ENCODE measurements at places on chromosomes 11 and 22. TPM values are rescaled to one million over a fixed set of nuclear protein-coding genes. Genes with fewer than 3 reads are reported as not detected.

GRCh38 chr11:130037058-130037457, 32.6 kb upstream of the APLP2 start:
- H3K27ac ChIP-seq: peak overlapping the region; percentile 37
- no peaks in the 10 kb centered on the region for H3K36me3 ChIP-seq
- no peaks in the 10 kb centered on the region for H3K27me3 ChIP-seq
- DNase-seq: peak; percentile 52
- no peaks in the 10 kb centered on the region for H3K4me1 ChIP-seq

DNA sequence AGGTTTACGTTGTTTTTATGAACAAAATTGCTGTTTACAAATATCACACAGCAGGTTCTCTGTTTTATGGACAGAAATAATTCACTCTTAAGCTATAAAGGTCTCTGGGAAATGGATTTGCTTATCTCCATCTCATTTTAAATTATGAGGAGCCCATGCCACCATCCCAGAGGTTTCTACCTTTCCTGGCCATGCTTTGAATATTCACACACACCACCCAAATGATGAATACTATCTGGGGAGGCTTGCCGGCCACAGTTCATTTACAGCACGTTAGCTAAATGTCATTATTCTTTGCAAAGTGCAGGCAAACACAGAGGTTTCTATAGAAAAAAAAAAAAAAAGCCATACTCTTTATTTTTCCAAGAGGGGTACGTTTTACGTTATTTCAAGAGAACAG, 1446.7 kb downstream of the FAM181B start:
- no peaks in the 10 kb centered on the region for H3K4me1 ChIP-seq
- no peak overlapping the region for H3K4me3 ChIP-seq
- no peaks in the 10 kb centered on the region for H3K27me3 ChIP-seq
- no peak overlapping the region for H3K27ac ChIP-seq
- no peaks in the 10 kb centered on the region for H3K36me3 ChIP-seq

GRCh38 chr11:62438641-62439040, 19.8 kb downstream of the SCGB1A1 start:
- no peak overlapping the region for H3K4me3 ChIP-seq
- H3K27me3 ChIP-seq: no peaks in the 10 kb centered on the region
- no peak overlapping the region for H3K27ac ChIP-seq
- H3K4me1 ChIP-seq: peaks cover 11% of the 10 kb centered on the region
- DNase-seq: no peak

- no peaks in the 10 kb centered on the region for H3K36me3 ChIP-seq
- no peak overlapping the region for H3K4me3 ChIP-seq
- H3K4me1 ChIP-seq: peaks cover 11% of the 10 kb centered on the region
- H3K27me3 ChIP-seq: no peaks in the 10 kb centered on the region
Observed at GRCh38 chr11:11217929-11218628, 135.0 kb downstream of the CSNK2A3 start.

DNA sequence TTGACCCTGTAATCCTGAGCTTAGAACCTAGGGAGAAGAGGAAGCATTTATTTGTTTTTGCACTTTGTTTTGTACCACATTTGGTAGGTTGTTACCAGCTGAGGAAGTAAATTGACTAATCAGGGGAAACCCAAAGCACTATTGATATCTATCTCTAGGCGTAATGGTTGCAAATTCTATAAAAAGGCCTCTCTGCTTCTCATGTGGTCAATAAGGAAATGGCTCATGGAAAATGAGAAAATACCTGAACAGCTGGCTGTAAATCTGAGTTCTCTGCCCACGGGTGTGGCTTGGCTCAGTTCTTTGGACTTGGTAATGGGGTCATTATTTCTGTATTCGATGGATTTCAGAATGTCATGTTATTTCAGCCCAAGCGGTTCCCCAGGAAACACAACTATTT, 42.4 kb downstream of the BARX2 start:
- H3K27me3 ChIP-seq: no peaks in the 10 kb centered on the region
- no peaks in the 10 kb centered on the region for H3K36me3 ChIP-seq
- no peak overlapping the region for H3K4me3 ChIP-seq
- H3K4me1 ChIP-seq: peaks cover 43% of the 10 kb centered on the region

DNA sequence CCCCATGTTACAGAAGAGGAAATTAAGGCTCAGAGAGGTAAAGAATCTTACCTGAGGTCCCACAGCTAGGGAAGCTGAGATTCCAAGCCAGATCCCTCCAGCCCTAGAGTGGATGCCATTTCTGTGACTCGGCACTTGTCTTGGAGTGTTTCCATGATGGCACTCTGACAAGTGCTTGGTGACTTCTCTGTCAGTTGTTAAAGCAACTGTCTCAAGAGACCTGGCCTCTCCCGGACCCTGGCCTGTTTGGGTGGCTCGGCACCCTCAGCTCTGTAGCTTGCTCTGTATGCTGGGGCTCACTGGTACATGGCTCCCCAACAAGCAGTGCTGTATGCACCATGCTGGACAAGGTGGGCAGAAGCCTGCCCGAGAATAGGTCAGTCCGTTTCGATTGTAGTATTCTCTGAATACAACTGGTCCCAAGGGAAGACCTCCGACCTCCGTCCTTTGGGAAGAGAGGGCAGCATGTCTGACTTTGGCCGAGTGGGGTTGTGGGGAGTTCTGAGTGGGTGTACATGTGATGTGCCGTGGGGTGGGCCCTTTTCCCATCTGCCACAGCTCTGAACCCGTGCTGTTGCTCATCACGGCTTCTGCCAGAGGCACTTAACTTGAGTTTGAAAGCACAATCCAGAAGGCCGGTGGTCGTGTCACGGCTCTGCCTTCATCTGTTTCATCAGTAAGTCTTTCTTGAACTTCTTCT, 12.4 kb downstream of the ACO2 start:
- no peak for DNase-seq
- H3K4me1 ChIP-seq: peaks cover 16% of the 10 kb centered on the region
- H3K27me3 ChIP-seq: no peaks in the 10 kb centered on the region
- H3K36me3 ChIP-seq: no peaks in the 10 kb centered on the region

DNA sequence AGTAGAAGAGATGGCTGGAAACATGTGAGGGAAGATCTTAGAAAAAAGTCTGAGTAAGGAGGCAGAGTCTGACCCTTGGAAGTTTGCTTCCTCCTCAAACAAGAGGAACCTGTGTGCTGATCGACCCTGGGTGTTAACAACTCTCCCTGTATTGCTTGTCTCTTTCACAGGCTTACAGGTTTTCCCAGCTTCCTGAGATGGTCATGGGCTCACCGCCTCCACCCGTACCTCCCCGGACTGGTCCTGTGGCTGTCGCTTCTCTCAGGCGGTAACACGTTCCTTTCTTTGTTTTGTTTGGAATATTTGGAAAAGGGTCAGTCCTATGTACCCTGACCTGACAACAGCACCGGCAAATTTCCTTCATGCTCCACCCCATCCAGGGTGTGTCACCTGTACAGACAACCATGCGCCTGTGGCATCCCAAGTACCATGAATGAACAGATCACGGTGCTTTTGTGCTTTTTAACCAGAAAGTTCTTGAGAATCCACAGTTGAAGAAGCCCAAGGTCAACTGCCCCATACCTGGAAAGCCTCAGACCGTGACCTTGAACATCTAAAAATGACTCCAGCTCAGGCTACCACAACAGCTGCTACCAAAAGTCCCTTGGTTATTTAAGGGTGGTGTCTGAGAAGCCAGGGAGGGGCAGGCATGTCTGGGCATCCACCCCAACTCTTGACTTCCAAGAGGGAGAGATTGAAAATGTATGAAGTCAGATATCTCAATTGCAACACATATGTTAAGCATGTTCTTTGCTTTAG, 44.6 kb downstream of the C11orf91 start:
- H3K27me3 ChIP-seq: no peaks in the 10 kb centered on the region
- H3K27ac ChIP-seq: no peak overlapping the region
- H3K36me3 ChIP-seq: no peaks in the 10 kb centered on the region

GRCh38 chr11:2718817-2719438, 19.1 kb upstream of the KCNQ1OT1 start:
- H3K4me3 ChIP-seq: no peak overlapping the region
- no peak overlapping the region for H3K27ac ChIP-seq
- no peaks in the 10 kb centered on the region for H3K36me3 ChIP-seq
- DNase-seq: no peak
- no peaks in the 10 kb centered on the region for H3K4me1 ChIP-seq

GRCh38 chr22:42764895-42765363, 44.3 kb upstream of the A4GALT start:
- H3K36me3 ChIP-seq: no peaks in the 10 kb centered on the region
- peaks cover 3% of the 10 kb centered on the region for H3K4me1 ChIP-seq
- H3K27me3 ChIP-seq: no peaks in the 10 kb centered on the region
- DNase-seq: no peak

GRCh38 chr11:15818132-15818842, 538.1 kb downstream of the SOX6 start:
- peak overlapping the region; percentile 78 for H3K27ac ChIP-seq
- H3K27me3 ChIP-seq: no peaks in the 10 kb centered on the region
- H3K4me3 ChIP-seq: no peak overlapping the region
- H3K4me1 ChIP-seq: peaks cover 56% of the 10 kb centered on the region

GRCh38 chr22:39690881-39691605, 120.5 kb downstream of the CACNA1I start:
- peaks cover 67% of the 10 kb centered on the region for H3K27me3 ChIP-seq
- H3K27ac ChIP-seq: no peak overlapping the region
- DNase-seq: no peak
- H3K4me3 ChIP-seq: no peak overlapping the region
- no peaks in the 10 kb centered on the region for H3K36me3 ChIP-seq
- no peaks in the 10 kb centered on the region for H3K4me1 ChIP-seq

GRCh38 chr11:70581991-70582885, 183.9 kb downstream of the CTTN start:
- H3K4me1 ChIP-seq: no peaks in the 10 kb centered on the region
- no peaks in the 10 kb centered on the region for H3K27me3 ChIP-seq
- H3K27ac ChIP-seq: no peak overlapping the region
- no peak overlapping the region for H3K4me3 ChIP-seq
- no peak for DNase-seq

DNA sequence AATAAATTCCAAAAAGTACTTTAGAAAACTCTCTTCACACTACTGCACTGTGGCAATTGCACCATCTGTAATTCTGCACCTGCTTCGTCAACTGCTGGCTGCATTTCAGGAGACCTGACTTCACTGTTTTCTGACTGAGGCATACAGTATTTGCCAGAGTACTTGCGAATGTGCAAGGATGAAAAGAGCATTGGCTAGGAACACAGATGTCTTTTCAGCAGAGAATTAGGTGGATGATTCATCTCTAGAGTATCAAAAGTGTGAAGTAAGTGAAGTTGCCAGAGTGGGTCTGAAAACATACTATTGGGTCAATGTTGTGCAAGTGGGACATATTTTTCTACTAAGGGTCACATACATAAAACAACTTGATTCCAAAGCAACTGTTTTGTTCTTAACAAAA, 427.5 kb upstream of the CCDC90B start:
- H3K27me3 ChIP-seq: no peaks in the 10 kb centered on the region
- no peaks in the 10 kb centered on the region for H3K4me1 ChIP-seq
- H3K27ac ChIP-seq: no peak overlapping the region
- DNase-seq: no peak
- no peaks in the 10 kb centered on the region for H3K36me3 ChIP-seq

- no peak for DNase-seq
- peaks cover 14% of the 10 kb centered on the region for H3K4me1 ChIP-seq
- no peaks in the 10 kb centered on the region for H3K36me3 ChIP-seq
- no peaks in the 10 kb centered on the region for H3K27me3 ChIP-seq
Observed at GRCh38 chr11:119222308-119222707, 16.2 kb downstream of the CBL start.

DNA sequence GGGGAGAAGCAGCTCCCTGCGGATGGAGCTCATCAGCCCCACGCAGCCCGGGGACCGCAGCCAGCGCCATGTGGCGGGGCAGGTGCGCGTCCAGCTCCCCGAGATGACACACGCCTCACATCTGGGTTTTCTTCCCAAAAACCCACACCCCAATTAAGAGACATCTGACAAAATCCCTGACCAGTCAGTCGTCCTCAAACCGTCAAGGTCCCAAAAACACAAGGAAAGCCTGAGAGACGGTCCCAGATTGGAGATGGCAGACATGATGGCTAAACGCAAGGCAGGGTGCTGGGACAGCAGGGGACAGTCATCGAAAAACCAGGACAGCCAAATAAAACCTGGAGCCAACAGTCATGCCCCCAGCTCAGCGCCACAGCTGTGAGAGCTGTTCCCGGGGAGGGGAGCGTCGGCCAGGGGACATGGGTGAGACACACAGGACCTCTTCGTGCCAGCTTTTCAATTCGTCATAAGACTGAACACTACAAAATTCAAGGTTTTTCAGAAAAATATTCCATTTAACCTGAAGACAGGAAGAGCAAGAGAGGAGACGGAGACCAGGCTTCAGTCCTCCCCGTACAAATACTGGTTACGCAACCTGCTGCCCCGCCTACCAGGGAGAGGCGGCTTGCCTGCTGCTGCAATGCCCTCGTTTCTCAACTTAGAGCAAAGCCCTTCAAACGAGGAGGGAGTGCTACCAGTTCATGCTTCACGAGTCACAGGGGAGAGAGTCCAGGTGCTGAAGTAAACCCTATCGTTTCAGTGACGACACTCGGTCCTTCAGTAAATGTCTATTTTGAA, 10.5 kb downstream of the TOLLIP start:
- H3K27me3 ChIP-seq: no peaks in the 10 kb centered on the region
- peaks cover 43% of the 10 kb centered on the region for H3K4me1 ChIP-seq
- no peaks in the 10 kb centered on the region for H3K36me3 ChIP-seq
- H3K4me3 ChIP-seq: no peak overlapping the region
- DNase-seq: peak; percentile 89

- H3K27me3 ChIP-seq: no peaks in the 10 kb centered on the region
- no peak overlapping the region for H3K27ac ChIP-seq
- peaks cover 5% of the 10 kb centered on the region for H3K36me3 ChIP-seq
- no peak for DNase-seq
- H3K4me1 ChIP-seq: no peaks in the 10 kb centered on the region
Observed at GRCh38 chr11:94866936-94867795, 99.0 kb downstream of the AMOTL1 start.

- no peak overlapping the region for H3K27ac ChIP-seq
- no peaks in the 10 kb centered on the region for H3K4me1 ChIP-seq
- H3K27me3 ChIP-seq: no peaks in the 10 kb centered on the region
- no peaks in the 10 kb centered on the region for H3K36me3 ChIP-seq
Observed at GRCh38 chr11:65214212-65214845, 32.6 kb downstream of the CAPN1 start.

GRCh38 chr11:8127447-8127846, 41.4 kb downstream of the RIC3 start:
- no peak for DNase-seq
- H3K27ac ChIP-seq: no peak overlapping the region
- no peak overlapping the region for H3K4me3 ChIP-seq
- no peaks in the 10 kb centered on the region for H3K4me1 ChIP-seq

- no peak for DNase-seq
- H3K27me3 ChIP-seq: no peaks in the 10 kb centered on the region
- no peaks in the 10 kb centered on the region for H3K36me3 ChIP-seq
- no peak overlapping the region for H3K4me3 ChIP-seq
Observed at GRCh38 chr11:122074022-122074421, 42.0 kb downstream of the BLID start.

DPAGT1 gene
- 32.2 TPM for total RNA-seq

PLXNB2 gene
- total RNA-seq: 328 TPM

USP47 gene
- 56.9 TPM for total RNA-seq

TMEM45B gene
- 218 TPM for total RNA-seq

RASSF10 gene
- total RNA-seq: not detected

CARD10 gene
- total RNA-seq: 50.3 TPM

C11orf97 gene
- not detected for total RNA-seq

TMA7B gene
- total RNA-seq: not detected

RIBC2 gene
- total RNA-seq: not detected

PGA4 gene
- total RNA-seq: 25.4 TPM

ART1 gene
- 3.7 TPM for total RNA-seq

UBQLNL gene
- total RNA-seq: 0.41 TPM

CHRNA10 gene
- total RNA-seq: 5.2 TPM
